Stimulated activated CD4-positive, alpha-beta T cell treated with anti-CD3 and anti-CD28 coated beads, Interleukin-4, amount 100 ng/mL, for 1 hour (primary cell): ENCODE measurements at places on chromosomes 1 and 21.

- no peak for DNase-seq
These were observed 211.5 kb downstream of the TTLL7 start for GRCh38 chr1:83787246-83787998.

GRCh38 chr1:166080967-166081870 is 85.6 kb downstream of the FAM78B start:
- DNase-seq: no peak

DNA sequence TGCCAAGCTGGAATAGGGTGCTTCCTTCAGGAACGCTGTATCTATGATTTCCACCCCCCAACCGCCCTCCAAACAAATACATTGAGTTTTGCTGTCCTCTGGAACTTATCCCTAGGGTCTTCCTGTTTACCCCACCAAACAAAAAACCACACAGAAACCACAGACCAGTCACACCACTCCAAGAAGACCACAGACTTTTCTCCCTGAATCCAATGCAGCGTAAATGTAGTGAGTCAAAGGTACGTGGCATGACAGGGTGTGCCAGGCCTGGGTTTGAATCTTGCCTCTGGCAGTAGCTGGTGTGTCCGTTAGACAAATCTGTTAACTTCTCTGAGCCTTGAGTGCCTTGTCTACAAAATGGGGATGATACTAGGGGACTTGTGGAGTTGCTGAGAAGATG is 27.8 kb downstream of the ASAP3 start:
- no peak for DNase-seq

DNA sequence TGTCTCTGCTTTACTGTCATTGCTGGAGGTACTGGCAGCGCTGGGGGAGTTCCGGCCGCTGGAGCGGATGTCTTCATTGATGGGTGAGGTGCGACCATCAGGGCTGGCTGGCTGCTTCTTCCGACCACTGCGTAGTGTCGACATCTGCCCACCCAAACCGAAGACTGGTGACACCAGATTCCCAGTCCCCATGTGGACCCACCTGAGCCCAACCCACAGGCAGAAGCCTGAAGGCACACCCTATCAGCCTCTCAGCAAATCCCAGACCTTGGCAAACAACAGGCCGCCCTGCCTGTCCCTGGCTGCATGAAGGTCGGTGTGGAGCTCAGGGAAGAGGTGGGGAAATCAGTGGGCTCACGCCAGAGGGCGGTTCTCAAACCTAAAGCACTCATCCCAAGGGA is 44.8 kb downstream of the SLC45A1 start:
- no peak for DNase-seq

DNA sequence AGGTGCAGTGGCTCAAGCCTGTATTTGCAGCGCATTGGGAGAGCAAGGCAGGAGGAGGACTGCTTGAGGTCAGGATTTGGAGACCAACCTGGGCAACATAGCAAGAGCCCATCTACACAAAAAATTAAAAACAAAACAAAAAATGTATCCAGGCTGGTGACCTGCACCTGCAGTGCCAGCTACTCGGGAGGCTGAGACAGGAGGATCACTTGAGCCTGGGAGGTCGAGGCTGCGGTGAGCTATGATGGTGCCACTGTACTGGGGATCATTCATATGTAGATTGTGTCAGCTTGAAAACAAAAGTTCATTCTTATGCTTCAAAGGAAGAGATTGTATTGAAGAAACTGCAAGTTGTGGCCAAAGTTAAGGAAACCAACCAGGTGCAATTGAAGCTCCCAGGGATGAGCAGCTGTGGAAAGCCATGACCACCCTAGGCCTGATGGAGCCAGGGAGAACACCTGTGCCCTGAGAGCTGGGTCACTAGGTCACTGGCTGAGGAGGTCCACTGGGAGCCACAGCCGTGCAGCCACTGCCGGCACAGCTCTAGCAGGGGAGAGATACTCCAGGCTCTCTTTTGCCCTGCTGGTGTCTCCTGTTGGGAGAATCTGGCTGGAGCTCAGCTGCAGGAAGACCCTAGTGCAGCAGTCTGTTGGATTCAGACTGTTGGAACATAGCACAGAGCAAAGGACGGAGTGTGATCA is 13.3 kb upstream of the BRWD1 start:
- no peak for DNase-seq
